ENCODE measurements at places on chromosomes 3 and 15. TPM values are rescaled to one million over a fixed set of nuclear protein-coding genes. Genes with fewer than 3 reads are reported as not detected.

EPHB1 gene
- total RNA-seq: not detected

TEX55 gene
- total RNA-seq: not detected

CAV3 gene
- total RNA-seq: not detected

C2CD4B gene
- not detected for total RNA-seq

KCNMB3 gene
- total RNA-seq: 0.35 TPM

HYAL1 gene
- 29.6 TPM for total RNA-seq

ALG1L2 gene
- total RNA-seq: not detected

Data from airway epithelial cell (primary cell).